ENCODE measurements at places on chromosomes 11 and 22.

- DNase-seq = no peak
Measured at GRCh38 chr22:39700565-39700964, 130.0 kb downstream of the CACNA1I start.

GRCh38 chr11:57260937-57261783 lies 24.1 kb upstream of the APLNR start:
- no peak for DNase-seq

DNA sequence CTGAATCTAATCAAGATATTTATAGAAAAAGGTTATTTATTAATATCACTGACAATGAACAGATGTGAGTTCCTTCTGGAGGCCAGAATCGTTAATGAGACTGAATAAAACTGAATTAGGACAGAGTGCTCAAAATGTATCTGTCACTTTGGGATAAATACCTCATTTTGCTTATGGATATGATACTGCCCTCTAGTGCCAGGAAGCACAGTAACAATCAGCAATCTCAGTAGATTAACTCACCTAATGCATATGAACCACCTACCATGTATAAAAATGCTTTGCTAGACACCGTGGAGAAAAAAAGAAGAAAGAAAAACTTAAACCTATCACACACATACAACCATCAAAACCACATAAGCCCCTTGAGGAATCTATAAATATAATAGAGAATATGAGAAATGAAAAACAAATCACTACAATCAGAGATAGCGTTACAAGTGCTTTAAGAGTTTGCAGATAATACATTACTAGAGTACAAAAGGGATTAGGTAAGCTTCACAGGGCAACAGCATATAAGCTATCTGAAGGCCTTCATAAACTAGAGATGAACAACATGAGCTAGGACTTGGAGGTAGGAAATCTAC lies 117.4 kb downstream of the SGSM3 start:
- peak; percentile 41 for DNase-seq

DNA sequence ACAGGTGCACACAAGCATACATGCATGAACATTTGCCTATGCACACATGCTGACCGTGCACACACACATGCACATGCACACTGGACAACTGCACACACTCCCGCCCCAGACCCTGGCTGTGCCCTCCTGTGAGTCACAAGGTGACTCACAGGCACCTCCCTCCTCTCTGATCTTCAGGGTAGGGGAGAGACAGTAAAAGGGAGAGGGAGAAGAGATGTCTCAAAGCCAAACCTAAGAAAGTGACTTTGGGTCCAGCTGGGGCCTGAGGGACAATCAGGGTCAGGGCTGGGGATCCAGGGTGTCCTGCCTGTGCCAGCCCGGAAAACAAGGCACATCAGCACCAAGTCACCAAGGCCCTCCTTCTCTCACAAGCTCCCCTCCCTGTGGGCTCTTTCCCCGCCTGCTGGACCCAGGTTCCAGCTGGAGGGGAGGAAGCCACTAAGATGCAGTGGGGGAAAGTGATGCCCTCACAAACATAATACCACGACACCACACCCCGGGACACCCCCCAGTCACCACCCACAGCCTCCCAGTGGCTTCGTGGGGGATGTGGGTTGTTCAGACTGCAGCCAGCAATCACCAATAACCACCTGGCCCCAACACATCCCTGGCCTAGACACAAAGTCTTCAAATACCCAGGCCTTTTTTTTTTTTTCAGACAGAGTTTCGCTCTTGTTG lies 39.3 kb downstream of the PDGFB start:
- DNase-seq = peak; percentile 84

DNA sequence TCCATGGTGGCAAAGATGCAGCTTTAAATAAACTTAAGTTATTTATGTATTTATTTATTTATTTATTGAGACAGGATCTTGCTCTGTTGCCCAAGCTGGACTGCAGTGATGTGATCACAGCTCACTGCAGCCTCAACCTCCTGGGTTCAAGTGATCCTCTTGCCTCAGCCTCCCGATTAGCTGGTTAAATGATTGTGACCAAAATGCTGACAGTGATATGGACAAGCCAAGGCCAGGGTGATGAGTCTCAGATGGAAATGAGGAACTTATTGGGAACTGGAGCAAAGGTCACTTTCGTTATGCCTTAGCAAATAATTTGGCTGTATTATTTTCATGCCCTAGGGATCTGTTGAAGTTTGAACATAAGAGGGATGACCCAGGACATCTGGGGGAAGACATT lies 9.3 kb upstream of the LRP5 start:
- no peak for DNase-seq

GRCh38 chr11:75858613-75859012 lies 43.6 kb downstream of the UVRAG start:
- DNase-seq = peak; percentile 54
